ENCODE measurements at places on chromosomes 6 and 20.

- no peak for DNase-seq
Observed at GRCh38 chr6:40349123-40349900, 237.9 kb downstream of the LRFN2 start.

DNA sequence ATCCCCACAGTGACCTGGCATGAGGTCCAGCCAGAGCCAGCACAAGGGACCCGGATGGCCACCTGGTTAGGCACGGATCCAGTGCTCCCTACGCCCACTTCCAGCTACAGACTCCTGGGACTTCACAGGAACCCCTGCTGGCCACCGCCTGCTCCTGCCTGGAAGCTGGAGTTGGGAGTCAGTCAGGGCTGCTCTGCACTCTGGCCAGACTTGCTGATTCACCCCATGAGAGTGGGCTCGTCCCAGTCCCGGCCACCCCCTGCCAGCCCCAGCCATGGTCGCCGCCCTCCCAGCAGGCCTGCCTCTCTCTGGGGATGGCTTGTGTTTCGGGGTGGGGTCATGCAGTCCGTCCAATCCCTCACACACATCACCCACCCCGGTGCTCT is 125.8 kb downstream of the DLL1 start:
- DNase-seq = no peak

GRCh38 chr6:113141901-113142300 is 715.2 kb upstream of the MARCKS start:
- DNase-seq = no peak

GRCh38 chr6:101458826-101459225 is 65.3 kb downstream of the GRIK2 start:
- DNase-seq = no peak
